Regular cardiac myocyte (primary cell): ENCODE measurements at places on chromosomes 13 and 19. TPM values are rescaled to one million over a fixed set of nuclear protein-coding genes. Genes with fewer than 3 reads are reported as not detected.

Gene U2AF1L4
- total RNA-seq, result 7.3 and 7.9 TPM in 2 replicates

Gene ZNF44
- total RNA-seq, result 7.3 and 15.2 TPM in 2 replicates

Gene FXYD7
- not detected in 2 replicates for total RNA-seq

Gene MAP4K1
- 0.19 and 0.85 TPM in 2 replicates for total RNA-seq

Gene TM9SF2
- total RNA-seq, result 144 and 190 TPM in 2 replicates

Gene GFY
- total RNA-seq, result not detected in 2 replicates

Gene PLPPR3
- total RNA-seq, result 0.56 TPM in 1 of 2 replicates, not detected in the other

Gene ZNF100
- 2.5 and 5.2 TPM in 2 replicates for total RNA-seq

Gene ZNF497
- 0.58 and 1.1 TPM in 2 replicates for total RNA-seq

Gene COL5A3
- 4.0 and 18.6 TPM in 2 replicates for total RNA-seq

Gene CD33
- total RNA-seq, result not detected in 2 replicates

Gene ZNF571
- 1.7 and 5.4 TPM in 2 replicates for total RNA-seq

Gene SIRT6
- 9.0 and 16.3 TPM in 2 replicates for total RNA-seq

Gene STOML3
- total RNA-seq, result not detected in 2 replicates

Gene SCAMP4
- 31.3 and 34.7 TPM in 2 replicates for total RNA-seq

Gene STXBP2
- total RNA-seq, result 32.1 and 51.8 TPM in 2 replicates

Gene ZNF723
- not detected in 2 replicates for total RNA-seq

Gene CLDND2
- not detected in 2 replicates for total RNA-seq

Gene KLC3
- under 0.01 and 0.19 TPM in 2 replicates for total RNA-seq

Gene CAPN12
- total RNA-seq, result 0.28 TPM in 1 of 2 replicates, not detected in the other

Gene WDR88
- total RNA-seq, result not detected in 2 replicates

Gene SIGLEC12
- not detected in 2 replicates for total RNA-seq

Gene USE1
- total RNA-seq, result 18.0 and 31.1 TPM in 2 replicates

Gene GIPR
- total RNA-seq, result 0.28 and 0.38 TPM in 2 replicates

Gene MAST1
- total RNA-seq, result 3.4 TPM in 1 of 2 replicates, not detected in the other

Gene KCTD4
- 0.28 and 0.38 TPM in 2 replicates for total RNA-seq

Gene LRRC25
- under 0.01 TPM in 1 of 2 replicates, not detected in the other for total RNA-seq

Gene TRPC4
- total RNA-seq, result 27.0 and 59.2 TPM in 2 replicates

Gene PTH2
- total RNA-seq, result not detected in 2 replicates

Gene ZNF557
- total RNA-seq, result 17.5 and 20.3 TPM in 2 replicates

Gene PCSK4
- total RNA-seq, result 0.19 and 1.4 TPM in 2 replicates

Gene IFNL1
- not detected in 2 replicates for total RNA-seq

Gene KCNN1
- total RNA-seq, result under 0.01 TPM in 1 of 2 replicates, not detected in the other

Gene DAND5
- not detected in 2 replicates for total RNA-seq

Gene OLFM2
- total RNA-seq, result 2.9 and 37.5 TPM in 2 replicates

Gene PIN1
- total RNA-seq, result 77.2 and 144 TPM in 2 replicates

Gene FCER2
- not detected in 2 replicates for total RNA-seq

Gene C19orf38
- 0.58 and 2.3 TPM in 2 replicates for total RNA-seq

Gene PNPLA6
- total RNA-seq, result 61.4 and 80.3 TPM in 2 replicates

Gene CEACAM20
- total RNA-seq, result not detected in 2 replicates

Gene PRPF31
- total RNA-seq, result 44.5 and 79.0 TPM in 2 replicates

Gene RCBTB1
- total RNA-seq, result 16.7 and 21.4 TPM in 2 replicates

Gene PDX1
- not detected in 2 replicates for total RNA-seq

Gene ALOX5AP
- total RNA-seq, result under 0.01 and 0.28 TPM in 2 replicates

Gene ANGPTL8
- not detected in 2 replicates for total RNA-seq

Gene FGF21
- total RNA-seq, result not detected in 2 replicates

Gene ISOC2
- total RNA-seq, result 42.0 and 52.3 TPM in 2 replicates

Gene ZNF28
- 19.7 and 20.1 TPM in 2 replicates for total RNA-seq

Gene CYP4F11
- under 0.01 TPM in 1 of 2 replicates, not detected in the other for total RNA-seq

Gene HS6ST3
- total RNA-seq, result 0.19 and 0.28 TPM in 2 replicates

Gene C19orf18
- total RNA-seq, result not detected in 2 replicates

Gene EFNB2
- total RNA-seq, result 0.85 and 1.2 TPM in 2 replicates

Gene PRX
- 0.58 and 1.7 TPM in 2 replicates for total RNA-seq

Gene RDH8
- not detected in 2 replicates for total RNA-seq

Gene PCP2
- total RNA-seq, result not detected in 2 replicates

Gene ZNF540
- total RNA-seq, result 0.19 and 2.3 TPM in 2 replicates

Gene ELANE
- not detected in 2 replicates for total RNA-seq

Gene ZNF121
- total RNA-seq, result 44.5 and 67.1 TPM in 2 replicates

Gene MBD3L3
- not detected in 2 replicates for total RNA-seq
